HepG2 (cell line): ENCODE measurements at places on chromosomes 6 and 20. TPM values are rescaled to one million over a fixed set of nuclear protein-coding genes. Genes with fewer than 3 reads are reported as not detected.

CLDN20 gene
- not detected in 2 replicates for total RNA-seq

FOXA2 gene
- total RNA-seq: 12.2 and 12.7 TPM in 2 replicates

- DNase-seq: no peak
Measured at GRCh38 chr20:36579996-36580545, 6.7 kb downstream of the TGIF2 start.

GRCh38 chr6:122049341-122049740, 350.1 kb upstream of the HSF2 start:
- no peak for DNase-seq

DNA sequence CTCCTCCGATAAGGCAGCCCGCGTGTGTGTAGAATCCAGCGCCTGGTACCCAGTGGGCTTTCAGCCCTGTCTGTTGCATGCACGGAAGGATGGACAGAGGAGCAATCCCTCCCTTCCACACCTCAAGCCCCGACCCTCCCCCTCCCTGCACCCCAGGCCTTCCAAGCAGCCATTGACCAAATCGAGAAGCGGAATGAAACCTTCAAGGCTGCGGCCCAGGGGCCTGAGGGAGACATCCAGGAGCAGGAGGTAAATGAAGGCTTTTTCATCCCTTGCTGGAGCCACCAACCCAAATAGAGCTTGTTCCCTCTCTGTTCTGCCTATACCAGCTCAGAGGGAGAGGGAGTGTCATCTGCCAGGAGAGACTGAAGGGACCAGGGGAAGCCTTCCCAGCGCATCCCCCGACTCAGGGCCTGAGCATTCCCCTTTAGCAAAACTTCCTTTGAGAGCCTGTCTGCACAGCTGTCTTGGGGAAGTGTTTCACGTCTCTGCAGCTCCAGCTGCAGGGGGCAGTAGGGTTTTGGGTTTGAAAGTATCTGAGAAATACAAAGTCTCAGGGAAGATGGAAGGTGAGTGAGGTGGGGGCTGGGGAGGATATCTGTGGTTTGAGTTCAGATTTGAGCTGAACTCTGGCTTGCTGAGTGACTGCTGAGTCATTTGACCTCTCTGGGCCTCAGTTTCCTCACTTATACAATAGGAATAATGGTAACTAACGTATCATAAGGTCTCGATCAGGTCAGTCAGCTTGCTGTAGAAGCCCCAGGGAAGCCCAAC, 16.1 kb downstream of the FGD2 start:
- peak; percentile 37 for DNase-seq

- DNase-seq: no peak
Measured at GRCh38 chr6:36109092-36109491, 21.2 kb upstream of the MAPK13 start.
